ENCODE measurements at places on chromosomes 7 and 10.

DNA sequence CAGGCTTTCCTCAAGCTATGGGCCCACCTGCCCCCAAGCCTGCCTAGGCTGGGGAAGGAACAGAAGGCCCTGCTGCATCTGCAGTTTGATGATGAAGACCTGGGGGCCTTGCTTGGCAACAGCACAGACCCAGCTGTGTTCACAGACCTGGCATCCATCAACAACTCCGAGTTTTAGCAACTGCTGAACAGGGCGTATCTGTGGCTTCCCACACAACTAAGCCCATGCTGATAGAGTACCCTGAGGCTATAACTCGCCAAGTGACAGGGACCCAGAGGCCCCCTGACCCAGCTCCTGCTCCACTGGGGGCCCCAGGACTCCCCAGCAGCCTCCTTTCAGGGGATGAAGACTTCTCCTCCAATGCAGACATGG lies 36.3 kb downstream of the CADPS2 start:
- DNase-seq, result no peak

- DNase-seq, result no peak
Measured at GRCh38 chr10:97074256-97075145, 111.3 kb downstream of the SLIT1 start.

DNA sequence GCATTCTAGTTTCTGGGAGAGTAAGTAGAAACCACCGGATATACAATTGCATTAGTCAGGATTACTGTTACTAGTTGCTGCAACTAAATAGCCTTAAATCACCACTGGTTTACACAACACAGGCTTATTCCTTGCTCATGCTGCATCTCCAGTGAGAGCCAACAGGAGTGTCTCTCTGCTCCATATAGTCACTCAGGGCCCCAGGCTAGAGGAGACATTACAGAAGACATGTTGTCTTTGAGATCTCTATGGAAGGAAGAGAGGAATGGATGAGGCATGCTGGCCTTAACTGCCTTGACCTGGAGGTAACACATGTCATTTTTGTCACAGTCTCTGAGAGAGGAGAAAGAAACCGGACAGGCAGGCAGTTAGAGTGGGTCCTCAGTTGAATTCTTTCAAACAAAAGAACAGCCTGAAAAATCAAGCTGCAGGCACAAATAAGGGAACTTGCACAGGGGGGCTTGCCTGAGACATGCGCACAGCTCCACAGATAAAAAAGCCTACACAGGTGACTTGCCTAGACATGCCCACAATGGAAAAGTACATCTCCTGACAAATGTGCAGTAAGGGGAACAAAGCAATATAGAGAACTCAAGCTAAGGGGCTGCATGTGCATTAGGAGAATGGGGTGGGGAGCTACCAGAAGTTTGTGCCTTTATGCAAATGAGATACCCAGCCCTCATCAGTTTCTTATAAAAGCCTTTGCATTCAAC lies 348.0 kb downstream of the TYW1 start:
- no peak for DNase-seq

DNA sequence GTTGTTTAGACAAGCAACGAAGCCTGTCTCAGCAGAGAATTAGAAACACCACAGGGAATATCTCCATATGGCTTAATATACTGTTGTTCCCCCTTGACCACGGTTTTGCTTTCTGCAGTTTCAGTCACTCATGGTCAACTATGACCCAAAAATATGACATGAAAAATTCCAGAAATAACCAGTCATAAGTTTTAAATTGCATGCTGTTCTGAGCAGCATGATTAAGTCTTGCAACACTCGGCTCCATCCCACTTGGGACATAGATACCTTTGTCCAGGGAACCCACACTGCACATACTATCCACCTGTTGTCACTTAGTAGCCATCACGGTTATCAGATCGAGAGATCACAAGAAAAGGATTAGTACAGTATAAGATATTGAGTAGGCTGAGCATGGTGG lies 60.7 kb upstream of the FOXK1 start:
- no peak for DNase-seq

DNA sequence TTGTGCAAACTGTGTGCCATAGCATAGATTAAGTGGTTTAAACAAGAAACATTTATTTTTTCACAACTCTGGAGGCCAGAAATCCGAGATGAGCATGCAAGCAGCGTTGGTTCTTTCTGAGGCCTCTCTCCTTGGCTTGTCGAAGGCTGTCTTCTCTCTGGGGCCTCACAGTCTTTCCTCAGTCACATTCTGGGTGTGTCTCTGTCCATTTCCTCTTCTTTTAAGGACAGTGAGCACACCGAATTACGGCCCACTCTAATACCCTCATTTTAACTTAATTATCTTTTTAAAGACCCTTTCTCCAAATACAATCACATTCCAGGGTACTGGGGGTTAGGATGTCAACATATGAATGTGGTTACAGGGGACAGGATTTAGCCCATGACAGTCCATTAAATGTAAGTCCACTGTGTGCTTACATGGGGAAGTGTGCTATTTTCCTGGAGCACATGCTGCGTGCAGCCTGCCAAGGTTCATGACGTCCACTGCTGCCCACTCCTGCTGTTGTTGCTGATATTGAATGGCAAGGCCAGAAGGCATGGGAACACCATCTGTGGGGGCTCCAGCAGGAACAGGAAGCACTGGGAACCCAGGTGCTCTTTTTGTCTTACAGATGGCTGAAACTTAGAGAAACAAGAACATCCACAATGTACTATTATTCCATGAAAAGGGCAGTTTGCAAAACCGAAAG lies 365.5 kb downstream of the GALNT17 start:
- no peak for DNase-seq

Measured in GM20000 (cell line).